ENCODE measurements at places on chromosomes 3 and 15.

GRCh38 chr3:31848163-31848818 lies 132.8 kb downstream of the OSBPL10 start:
- DNase-seq: no peak

- DNase-seq: no peak
Measured at GRCh38 chr3:148319161-148319915, 378.4 kb upstream of the AGTR1 start.

- DNase-seq: no peak
Measured at GRCh38 chr3:171640520-171641412, 169.5 kb downstream of the PLD1 start.

DNA sequence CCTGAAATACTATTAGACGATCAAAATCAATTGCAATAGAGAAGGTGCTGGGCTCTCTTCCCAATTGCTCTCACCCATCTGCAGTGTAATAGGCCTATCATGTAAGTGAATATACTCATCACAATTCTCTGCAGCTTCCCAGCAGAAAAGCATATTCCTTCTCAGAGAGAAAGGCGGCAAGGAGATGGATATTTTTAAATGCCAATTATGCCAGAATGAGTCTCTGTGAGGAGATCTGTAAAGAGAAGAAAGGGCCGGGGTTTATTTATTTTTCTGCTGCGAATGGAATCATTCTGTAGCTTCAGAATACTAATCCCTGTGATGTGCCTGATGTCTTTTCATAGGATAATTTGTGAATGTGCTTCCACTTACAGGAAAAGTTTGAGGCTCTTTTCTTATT lies 112.0 kb downstream of the APBA2 start:
- no peak for DNase-seq

- no peak for DNase-seq
Measured at GRCh38 chr15:51022206-51022605, 72.5 kb downstream of the TNFAIP8L3 start.

DNA sequence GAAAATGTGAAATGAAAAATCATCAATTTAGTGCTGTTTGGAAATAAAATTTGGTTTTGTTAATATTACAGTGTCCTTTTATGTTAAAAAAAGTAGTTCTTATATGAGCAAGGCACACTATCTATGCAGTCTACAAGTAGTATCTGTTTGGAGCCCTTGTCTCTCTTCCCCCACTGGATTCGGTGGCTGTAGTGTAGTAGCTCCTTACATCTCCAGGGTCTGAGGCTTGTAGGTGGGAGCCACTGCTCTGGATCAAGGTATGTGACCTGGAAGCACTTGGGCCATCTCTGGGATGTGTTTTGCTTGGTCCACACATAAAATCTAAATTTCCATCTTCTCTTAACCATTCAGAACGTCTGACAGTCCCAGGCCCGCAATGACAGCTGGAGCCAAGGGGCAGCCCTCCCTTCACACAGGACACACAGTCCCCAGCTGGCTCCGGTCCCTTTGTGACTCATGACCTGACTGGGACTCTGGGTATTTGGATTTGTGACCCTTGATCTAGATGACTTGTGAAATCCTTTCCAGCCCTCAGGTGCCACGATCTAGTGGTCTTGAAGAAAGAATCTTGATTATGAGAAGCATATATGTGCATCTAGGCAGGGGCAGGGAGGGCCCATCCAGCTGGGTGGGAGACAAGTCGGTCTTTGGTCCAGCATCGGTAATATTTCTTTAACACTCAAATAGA lies 80.0 kb downstream of the USP13 start:
- no peak for DNase-seq

DNA sequence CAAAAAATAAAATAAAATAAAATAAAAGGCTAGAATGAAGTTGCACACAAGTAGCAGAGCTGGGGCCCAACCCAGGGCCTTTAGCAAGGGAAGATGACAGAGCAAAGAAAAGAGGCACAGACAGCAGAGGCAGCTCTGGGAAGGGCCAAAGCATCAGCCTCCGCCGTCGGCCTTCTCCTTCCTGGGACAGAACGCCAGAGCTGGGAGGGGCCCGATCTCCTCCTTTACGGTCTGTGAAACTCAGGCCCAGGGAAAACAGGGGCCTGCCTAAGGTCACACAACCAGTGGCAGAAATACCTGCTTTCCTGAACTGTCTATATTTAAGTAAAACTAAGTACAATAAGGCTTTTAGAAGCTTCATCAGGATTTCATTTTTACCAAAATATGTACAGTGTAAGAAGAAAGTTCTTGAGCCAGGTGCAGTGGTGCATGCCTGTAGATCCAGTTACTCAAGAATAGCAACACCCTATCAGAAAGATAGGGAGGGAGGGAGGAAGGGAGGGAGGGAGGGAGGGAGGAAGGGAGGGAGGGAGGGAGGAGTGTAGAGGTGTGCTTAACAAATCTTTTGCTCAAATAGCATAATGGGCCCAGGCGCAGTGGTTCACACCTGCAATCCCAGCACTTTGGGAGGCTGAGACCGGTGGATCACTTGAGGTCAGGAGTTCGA lies 43.0 kb upstream of the MUC4 start:
- no peak for DNase-seq

DNA sequence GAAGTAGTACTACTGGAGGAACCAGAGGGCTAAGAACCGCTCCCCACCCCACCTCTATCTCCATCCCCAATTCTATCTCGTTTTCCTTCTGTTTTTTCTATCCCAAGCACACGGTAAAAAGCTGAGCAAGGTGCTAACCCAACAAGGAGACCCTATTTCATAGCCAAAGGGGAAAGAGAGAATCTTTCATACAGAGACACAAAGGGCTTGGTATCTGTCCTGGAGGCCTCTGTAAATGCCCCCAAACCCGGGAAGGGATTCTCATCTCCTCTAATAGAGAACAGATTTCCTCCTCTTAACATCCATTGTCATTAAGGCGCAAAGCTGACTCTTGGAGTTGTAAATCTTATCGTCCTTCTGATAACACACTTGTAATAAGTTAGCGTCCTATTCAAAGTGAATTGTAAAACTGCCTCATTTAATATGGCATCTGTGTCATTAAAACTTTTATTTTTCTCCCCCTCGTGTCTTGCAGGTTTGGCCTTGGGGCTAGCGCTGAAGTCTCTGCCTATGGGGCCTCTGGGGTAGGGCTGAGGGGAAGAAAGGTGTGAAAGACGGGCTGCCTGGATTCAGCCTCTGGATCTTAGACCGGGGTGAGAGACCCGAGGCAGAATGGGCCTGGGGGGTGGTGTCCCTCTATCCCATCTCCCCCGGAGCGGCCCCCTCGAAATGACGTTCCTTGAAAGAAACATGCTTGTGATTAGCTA lies 12.1 kb downstream of the NR2F2 start:
- DNase-seq: no peak

- no peak for DNase-seq
Measured at GRCh38 chr3:189652042-189652441, 20.9 kb downstream of the TP63 start.

DNA sequence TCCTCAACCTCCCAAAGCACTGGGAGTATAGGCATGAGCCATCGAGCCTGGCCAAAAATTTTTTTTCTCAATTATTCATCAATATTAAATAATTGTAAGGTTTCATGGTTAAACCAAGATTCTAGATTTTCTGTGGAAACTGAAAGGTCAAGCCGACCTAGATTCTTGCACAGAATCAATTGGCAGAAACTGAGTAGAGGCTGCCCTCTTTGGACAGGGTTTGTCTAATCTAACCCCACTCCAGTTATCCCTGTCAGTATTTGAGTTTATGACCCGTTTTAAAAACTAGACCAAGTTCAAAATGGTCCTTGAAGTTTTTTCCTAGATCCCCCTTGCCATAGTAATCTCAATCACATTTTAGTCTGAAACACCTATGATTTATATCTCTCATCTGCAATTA lies 8.6 kb upstream of the ADAM10 start:
- no peak for DNase-seq

DNA sequence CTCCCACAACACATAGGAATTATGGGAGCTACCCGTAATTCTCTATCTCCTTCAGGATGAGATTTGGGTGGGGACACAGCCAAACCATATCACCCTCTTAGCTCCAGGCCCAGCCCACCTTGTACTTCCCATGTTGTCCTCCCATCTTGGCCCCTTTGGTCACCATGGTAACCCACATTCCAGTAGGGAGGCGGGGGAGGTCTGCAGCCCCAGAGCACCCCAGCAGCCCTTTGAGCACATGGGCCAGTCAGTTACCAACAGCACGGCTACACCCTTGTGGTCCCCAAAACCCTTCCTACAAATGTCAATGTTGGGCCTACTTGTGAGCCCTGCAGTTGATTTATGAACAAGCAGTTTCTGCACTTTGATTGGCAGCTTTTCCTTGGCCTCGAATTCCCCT lies 84.5 kb downstream of the LRRK1 start:
- DNase-seq: no peak

DNA sequence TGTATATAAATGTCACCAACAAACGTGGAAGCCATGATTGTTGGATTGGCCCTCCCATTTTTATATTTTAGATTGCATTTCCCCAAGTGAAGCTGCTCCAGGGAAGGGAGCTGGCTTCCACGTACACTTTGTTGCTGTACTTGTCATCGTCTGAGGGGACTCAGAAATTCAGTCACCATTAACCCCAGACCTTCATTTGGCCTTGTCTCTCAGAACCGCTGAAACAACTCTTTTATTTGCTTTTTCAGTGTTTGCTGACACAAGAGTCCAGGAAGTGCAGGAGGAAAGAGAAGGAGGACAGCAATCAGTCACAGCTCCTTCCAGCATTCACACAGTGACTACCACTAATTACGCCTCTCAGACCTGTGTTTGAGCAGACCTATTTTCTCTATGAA lies 276.5 kb downstream of the TBL1XR1 start:
- DNase-seq: no peak

Data from stimulated activated CD4-positive, alpha-beta T cell treated with anti-CD3 and anti-CD28 coated beads, Interleukin-12 subunit alpha, Interleukin-12 subunit beta, amount 100 ng/mL, for 4 hours (primary cell).